ENCODE measurements at places on chromosomes 6 and 20.

DNA sequence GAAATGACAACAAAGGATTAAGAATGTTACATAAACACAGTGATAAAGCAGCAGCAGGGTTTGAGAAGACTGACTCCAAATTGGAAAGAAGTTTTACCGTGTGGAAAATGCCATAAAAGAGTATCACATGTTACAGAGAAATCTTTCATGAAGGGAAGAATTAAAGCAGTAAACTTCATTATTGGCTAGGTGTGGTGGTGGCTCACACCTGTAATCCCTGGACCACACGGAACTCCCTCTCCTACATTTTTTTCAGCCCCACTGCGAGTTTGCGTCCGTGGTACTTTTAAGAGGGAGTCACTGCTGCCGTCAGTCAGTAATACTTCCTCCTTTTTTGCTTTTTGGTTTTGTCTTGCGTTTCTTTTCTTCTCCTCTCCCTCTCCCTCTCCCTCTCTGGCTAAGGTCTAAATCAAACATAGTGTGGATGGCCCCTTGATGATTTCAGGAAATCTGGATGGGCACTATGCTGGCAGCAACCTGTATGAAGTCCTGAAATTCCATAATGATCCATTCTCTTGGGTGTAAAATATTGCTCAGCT lies 112.3 kb downstream of the MAN1A1 start:
- no peak for DNase-seq

GRCh38 chr20:41657655-41658054 lies 39.5 kb upstream of the CHD6 start:
- DNase-seq = no peak

DNA sequence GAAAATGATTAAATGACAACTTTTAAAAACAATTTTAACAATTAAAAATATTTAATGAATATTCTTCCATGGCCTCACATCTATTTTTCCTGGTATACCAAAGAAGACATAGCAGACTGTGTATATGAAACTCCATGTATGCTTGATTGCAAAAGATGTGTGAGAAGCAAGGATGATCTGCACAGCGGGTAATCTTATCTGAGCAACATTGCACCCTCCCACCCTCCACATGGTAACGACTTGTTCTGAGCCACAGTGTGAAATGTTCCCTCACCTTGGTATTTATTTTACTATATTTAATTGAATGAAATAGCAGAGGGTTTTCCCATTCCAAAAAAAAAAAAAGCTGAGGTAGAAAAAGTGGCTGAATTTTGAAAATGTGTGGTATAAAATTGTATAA lies 204.4 kb downstream of the SYNE1 start:
- DNase-seq = no peak

- DNase-seq = no peak
Measured at GRCh38 chr6:25472306-25472705, 179.7 kb upstream of the SCGN start.

Measured in activated CD8-positive, alpha-beta memory T cell treated with anti-CD3 and anti-CD28 coated beads for 48 hours (primary cell).